ENCODE measurements at places on chromosomes 7 and 10.

DNA sequence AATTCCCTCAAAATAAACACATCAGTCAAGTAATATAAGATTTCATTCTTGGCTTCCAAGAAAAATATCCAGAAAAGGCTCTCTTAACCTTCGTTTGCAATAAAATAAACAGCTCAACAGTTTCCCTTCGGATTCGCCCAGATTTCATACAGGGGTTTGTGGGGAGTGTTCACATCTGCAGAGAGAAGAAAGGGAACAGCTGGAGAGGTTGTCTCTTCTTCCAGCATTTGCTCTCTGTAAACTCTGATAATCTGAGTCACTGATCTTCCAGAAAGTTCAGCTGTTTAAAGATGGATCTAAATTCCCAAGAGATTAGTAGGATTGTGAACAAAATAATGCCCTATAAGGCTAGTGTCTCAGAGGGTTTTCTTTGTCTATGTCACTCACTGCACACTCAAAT is 277.9 kb downstream of the HPSE2 start:
- no peak for DNase-seq

DNA sequence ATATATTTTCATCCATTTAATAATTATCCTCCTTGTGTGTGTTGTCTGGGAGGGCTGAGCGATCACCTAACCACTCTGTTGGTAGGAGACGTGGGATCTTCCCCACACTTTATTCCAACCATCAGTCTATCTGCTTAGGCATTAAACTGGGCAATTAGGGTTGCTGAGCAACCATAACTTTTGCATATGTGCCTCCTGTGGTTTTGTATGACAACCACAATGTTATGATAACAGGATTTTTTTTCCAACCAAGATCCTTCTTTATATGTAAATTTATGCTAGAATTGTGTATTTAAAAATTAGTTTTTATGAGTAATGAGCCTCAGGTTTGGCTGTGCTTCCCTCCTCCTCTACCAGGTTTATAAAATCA is 495.0 kb upstream of the MGMT start:
- no peak for DNase-seq

GRCh38 chr10:128476845-128477244 is 350.6 kb upstream of the MKI67 start:
- DNase-seq: no peak

DNA sequence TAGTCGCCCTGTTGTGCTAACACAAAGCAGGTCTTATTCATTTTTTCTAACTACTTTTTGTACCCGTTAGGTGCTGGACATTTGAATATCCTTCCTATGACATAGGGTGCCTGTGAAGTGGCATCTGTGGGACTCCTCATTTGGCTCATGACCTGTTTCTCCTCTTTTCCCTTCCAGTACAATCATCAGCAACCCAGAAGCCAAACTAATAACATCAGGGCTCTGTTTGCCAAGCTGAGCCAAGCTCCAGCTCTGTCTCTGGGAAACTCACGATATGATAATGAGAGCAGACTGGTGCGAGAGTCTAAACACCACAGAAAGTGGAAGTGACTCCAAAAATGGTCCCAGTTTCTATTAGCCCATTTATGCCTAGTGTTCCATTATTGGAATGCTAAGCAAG is 92.0 kb downstream of the SVIL start:
- DNase-seq: no peak

DNA sequence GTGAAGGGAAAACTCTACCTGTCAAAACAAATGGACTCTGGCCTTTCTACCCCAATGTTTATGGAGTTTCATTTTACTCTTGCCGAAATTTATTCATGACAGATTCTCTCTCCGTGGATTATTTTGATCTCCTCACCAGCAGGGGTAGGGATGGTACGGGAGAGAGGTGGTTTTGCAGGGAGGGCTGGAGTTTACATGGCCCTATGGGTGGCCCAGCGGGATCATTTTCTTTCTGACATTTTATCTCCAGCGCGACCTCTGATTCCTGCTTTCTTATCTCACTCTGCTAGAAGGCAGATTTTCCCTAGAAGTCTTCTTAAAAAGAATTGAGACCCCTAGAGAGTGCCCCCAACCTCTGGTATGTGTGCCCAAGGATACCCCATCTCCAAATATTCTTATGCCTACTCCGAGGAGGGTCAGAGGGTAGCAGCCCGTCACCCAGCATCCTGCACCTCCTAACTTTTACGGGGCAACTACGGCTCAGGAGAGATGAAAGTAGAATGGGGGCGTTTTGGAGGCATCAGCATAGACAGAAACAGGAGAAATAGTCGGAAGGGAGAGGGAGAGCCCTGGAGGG is 10.1 kb upstream of the GATA3 start:
- DNase-seq: no peak

GRCh38 chr10:119406601-119407253 is 135.8 kb downstream of the RGS10 start:
- DNase-seq: no peak

DNA sequence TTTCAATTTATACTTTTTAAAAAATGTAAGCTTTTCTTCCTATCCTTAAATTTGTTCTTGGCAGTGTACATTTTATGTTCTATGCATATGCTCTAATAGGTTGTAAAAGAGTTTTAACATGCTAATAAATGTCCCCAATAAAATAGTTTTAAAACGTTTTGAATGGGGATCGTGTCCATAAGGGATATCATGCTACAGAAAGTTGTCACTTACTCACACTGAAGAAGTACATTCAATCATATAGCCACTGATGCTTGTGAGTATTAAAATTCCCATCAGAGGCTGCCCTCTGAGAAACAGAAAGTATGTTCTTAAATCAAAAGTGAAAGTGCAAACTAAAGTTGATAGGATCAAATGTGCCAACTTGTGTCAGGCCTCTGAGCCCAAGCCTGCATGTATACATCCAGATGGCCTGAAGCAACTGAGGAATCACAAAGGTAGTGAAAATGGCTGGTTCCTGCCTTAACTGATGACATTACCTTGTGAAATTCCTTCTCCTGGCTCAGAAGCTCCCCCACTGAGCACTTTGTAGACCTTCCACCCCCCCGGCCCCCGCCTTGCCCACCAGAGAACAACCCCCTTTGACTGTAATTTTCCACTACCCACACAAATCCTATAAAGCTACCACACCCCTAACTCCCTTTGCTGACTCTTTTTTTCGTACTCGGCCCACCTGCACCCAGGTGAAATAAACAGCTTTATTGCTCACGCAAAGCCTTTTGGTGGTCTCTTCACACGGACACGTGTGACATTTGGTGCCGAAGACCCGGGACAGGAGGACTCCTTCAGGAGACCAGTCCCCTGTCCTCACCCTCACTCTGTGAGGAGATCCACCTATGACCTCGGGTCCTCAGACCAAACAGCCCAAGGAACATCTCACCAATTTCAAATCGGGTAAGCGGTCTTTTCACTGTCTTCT is 877 bp upstream of the NOD1 start:
- DNase-seq: no peak

GRCh38 chr10:106592396-106592795 is 572.1 kb downstream of the SORCS1 start:
- DNase-seq: no peak

DNA sequence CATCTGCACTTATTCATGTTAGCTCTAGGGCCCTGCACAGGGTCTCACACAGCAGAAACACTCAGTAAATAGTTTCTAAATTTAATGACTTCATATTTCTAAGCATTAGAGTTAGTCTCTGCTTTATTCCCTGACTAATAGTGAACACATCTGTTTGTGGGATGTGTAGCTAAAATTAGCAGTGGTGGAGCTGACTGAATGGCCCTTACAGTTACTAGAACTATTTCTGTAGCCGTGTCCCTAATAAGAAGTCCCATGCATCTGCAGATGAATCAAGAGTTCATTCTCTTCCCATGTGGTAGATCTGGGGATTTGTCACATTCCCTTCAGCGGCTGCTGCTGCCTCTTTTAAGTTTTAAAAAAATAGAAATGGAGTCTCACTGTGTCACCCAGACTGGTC is 11.7 kb downstream of the MAP3K8 start:
- peak; percentile 81 for DNase-seq

GRCh38 chr7:158442260-158442659 is 145.4 kb downstream of the PTPRN2 start:
- no peak for DNase-seq

- no peak for DNase-seq
Measured at GRCh38 chr7:47502240-47502877, 79.6 kb downstream of the TNS3 start.

GRCh38 chr7:140160308-140160707 is 16.5 kb downstream of the KDM7A start:
- no peak for DNase-seq

DNA sequence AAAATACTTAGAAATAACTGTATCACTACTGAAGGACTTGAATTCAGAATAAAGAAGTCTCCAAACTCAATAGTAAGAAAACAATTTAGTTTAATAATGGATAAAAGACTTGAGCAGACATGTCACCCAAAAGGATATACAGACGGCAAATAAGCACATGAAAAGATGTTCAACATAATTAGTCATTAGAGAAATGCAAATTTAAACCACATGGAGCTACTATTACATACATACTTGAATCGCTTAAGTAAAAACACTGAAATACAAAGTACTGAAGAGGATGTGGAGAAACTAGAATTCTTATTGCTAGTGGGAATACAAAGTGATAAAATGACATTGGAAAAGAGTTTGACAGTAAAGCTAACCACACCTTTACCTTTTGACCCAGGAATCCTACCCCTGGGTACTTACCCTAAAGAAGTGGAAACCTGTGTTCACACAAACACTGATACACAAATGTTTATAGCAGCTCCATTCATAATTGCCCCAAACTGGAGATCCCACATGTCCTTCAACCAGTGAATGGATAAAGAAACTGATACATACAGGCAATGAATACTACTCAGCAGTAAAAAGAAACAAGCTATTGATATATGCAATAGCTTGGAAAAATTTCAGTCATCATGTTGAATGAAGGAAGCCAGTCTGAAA is 54.3 kb upstream of the NFKB2 start:
- no peak for DNase-seq

GRCh38 chr10:22831586-22831985 is 96.3 kb upstream of the ARMC3 start:
- no peak for DNase-seq

DNA sequence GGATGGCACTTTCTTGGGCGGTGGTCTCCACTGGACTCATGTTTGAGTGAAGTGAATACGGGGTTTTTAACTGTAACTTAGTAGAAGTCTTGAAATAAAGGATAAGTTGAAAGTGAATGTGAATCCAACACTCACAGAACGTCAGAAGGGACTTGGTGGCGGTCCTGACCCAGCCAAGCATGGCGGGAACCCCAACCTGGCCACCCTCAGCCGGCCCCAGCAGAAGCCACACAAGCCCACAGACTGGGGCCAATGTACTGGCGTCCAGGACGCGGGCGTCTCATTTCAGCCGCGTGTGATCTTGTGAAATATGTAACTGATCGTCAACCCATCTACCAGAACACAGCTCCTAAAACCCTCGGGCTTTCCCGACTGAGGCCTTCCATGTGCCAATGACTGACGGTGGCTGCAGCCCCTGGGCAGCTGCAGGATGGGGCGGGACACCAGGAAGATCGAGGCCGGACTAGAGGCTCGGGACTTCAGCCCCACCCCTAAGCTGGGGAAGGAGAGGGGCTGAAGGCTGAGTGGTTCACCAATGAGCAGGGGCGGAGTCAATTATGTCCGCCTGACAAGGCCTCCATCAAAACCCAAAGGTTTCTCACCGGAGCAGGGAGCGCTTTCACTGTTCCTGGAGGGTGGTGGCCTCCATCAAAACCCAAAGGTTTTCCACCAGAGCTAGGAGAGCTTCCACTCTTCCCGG is 161.5 kb downstream of the MAD1L1 start:
- DNase-seq: no peak

DNA sequence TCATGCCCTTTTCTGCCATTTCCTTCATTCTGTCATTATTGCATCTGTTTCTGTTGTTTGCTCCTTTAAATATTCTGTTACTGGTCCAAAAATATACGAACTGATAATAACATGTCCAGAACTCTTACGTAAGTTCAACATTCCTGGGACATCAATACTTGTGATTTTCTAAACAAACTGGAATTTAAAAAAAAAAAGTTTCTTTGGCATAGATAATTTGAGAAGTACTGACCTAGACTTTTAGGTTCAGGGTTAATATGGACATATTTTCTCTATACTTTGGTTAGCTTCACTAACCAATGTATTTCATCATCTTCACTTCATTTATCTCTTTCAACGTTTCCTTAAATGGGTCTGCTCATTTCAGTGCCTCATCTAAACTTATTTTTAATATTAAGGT is 147.3 kb downstream of the JMJD1C start:
- no peak for DNase-seq

GRCh38 chr10:48545462-48546145 is 59.3 kb downstream of the ARHGAP22 start:
- no peak for DNase-seq

DNA sequence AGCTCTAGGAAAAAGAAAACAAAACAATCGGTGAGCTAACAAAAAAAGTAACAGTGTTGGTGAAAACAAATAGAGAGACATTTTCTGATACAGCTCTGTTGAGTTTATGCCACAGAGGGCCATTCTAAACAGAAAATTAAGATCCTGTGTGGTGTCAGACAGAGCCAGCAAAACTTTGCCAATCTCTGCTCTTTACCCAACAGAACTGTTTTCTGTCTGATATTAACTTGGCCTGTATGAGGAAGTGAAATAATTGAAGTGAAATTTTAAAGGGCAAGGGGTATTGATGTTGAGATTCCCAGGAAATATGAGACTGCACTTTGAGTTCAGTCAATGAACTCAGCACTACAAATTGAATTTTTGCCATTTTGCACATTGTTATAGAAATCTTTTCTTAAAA is 101.0 kb downstream of the AOAH start:
- no peak for DNase-seq

DNA sequence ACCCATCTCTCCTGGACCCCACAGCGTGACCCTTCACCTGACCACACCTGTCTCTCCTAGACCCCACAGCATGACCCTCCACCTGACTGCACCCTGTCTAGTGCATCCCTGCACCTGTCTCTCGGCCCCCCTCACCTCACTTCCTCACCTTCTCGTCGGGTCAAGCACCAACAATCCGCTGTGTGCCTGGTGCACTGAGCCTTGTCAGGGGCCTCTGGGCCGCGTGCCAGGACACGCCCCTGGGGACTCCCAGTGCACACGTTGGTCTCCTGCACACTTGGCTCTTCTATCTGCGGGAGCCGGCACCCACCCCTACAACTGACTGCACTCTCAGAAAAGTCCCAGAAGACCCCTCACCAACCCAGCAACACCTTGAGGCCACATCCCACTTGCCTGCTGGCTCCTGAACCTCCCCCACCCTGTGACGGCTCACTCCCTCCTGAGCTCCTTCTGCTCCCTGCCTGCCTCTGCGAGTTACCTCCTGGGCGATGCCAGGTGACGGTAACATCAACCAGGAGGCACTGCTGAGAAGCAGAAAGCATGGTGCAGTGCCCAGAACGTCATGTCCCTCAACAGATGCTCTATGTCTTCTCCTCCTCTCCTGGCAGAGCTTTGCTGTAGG is 147.6 kb downstream of the DIP2C start:
- DNase-seq: no peak

DNA sequence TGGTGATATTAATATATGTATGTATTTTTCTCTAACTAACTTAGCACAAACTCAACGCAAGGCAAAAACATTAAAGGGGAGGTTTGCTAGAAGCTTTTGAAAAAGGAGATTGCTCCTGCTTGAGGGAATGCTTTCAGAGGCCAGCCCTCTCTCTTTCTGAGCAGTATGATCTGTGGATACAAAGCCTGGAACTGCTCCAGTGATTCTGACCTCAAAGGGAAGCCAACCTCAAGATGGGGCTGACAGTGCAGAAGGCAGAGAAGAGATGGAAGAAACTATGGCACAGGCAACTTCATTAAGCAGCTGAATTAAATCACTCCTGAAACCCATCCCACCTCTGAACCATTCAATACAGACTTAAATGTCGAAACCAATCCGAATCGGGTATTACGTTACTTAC is 102.4 kb downstream of the USP6NL start:
- DNase-seq: no peak
